ENCODE measurements at places on chromosomes 4 and X.

DNA sequence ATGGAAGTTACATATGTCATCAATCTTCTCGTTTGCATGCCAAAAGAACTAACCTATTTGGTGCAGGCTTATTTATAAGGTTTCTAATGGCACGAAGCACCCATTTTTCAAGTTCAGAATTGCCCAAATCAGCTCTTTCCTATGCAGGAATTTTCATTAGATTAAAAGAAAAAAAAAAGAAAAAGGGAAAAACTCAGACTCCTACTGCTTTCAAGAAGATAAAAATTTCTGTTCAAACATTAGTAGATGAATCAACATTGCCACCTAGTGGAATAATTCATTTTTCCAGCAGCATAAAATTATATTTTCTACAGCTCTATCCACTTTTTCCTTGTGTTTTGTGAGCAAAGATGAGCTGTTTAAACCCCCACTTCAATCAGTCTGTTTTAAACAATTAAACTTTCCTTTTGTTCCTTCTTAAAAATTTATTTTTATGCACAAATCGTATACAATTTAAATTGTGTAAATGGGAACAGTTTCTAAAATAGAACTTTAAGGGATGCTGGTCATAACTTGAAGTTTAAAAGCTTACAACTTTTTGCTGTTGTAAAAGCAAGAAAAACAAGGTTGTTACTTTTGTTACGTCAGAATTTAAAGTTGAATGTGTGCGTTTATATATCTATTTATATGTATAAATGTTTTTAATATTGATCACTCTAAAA, 309.9 kb downstream of the ARAP2 start:
- no peak for DNase-seq

- DNase-seq: peak; percentile 34
Measured at GRCh38 chrX:22134681-22135080, 102.6 kb downstream of the PHEX start.

DNA sequence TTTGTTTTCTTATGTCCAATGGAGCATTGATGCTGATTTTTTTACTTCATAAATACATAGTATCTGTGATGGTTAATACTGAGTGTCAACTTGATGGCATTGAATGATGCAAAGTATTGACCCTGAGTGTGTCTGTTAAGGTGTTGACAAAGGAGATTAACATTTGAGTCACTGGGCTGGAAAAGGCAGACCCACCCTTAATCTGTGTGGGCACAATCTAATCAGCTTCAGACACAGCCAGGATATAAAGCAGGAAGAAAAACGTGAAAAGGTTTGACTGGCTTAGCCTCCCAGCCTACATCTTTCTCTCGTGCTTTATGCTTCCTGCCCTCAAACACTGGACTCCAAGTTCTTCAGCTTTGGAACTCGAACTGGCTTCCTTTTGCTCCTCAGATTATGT, 230.6 kb upstream of the SPRY1 start:
- DNase-seq: no peak

DNA sequence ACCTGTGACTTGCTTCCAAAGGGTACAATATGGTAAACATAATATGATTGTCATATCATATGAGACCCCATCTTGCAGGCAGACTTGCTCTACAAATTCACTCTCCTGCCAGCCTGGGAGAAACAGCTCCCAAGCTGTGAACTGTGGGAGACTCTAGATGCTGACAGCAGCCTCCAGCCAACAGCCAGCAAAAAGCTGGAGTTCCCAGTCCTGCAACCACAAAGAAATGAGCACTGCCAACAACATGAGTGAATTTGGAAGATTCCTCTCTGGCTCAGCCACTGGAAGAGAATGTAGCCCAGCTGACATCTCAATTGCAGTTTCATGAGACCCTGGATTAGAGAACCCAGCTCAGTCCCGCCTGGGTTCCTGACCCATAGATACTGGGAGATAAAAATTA, 145.4 kb downstream of the QDPR start:
- peak; percentile 2 for DNase-seq

DNA sequence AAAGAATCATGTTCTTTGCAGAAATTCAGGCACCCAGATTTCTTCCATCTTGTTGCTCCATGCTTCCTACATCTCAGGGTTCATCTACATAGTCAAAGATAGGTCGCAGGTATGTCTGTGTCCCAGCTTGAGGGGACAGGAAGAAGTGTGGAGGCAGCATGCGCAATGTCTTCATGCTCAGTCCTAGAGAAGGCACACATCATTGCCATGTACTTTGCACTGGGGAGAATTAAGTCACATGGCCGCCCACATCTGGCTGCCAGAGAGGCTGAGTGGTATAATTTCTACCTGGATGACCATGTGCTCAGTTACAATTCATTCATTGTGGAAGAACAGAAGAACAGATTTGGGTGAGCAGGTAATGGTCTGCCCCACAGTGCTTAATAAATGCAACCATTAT, 54.1 kb downstream of the GAB1 start:
- DNase-seq: no peak

- peak; percentile 12 for DNase-seq
Measured at GRCh38 chrX:47514533-47515235, 31.7 kb upstream of the ZNF41 start.
